A375 (cell line): ENCODE measurements at places on chromosomes 3 and 15. TPM values are rescaled to one million over a fixed set of nuclear protein-coding genes. Genes with fewer than 3 reads are reported as not detected.

The NPAP1 gene
- under 0.01 TPM in 1 of 2 replicates, not detected in the other for total RNA-seq

The TEX55 gene
- total RNA-seq, result not detected in 2 replicates

The HHATL gene
- total RNA-seq, result not detected in 2 replicates

The GOLGA8R gene
- total RNA-seq, result 0.19 TPM in 1 of 2 replicates, not detected in the other

The ANKRD34C gene
- not detected in 2 replicates for total RNA-seq

The CCNB2 gene
- 58.1 and 61.1 TPM in 2 replicates for total RNA-seq

The SI gene
- not detected in 2 replicates for total RNA-seq

The TTLL13 gene
- 0.19 TPM in 1 of 2 replicates, not detected in the other for total RNA-seq

The FILIP1L gene
- not detected in 2 replicates for total RNA-seq

The SERPINI2 gene
- not detected in 2 replicates for total RNA-seq

The GRIP2 gene
- 0.05 and 3.7 TPM in 2 replicates for total RNA-seq

The RBM5 gene
- total RNA-seq, result 144 and 173 TPM in 2 replicates

The RBP2 gene
- not detected in 2 replicates for total RNA-seq

The DISP2 gene
- 0.15 and 1.0 TPM in 2 replicates for total RNA-seq

The MLH1 gene
- 81.3 and 99.4 TPM in 2 replicates for total RNA-seq

The BBX gene
- total RNA-seq, result 51.8 and 60.4 TPM in 2 replicates

The SPINK8 gene
- total RNA-seq, result not detected in 2 replicates

The RAD18 gene
- total RNA-seq, result 21.8 and 22.1 TPM in 2 replicates

The CRABP1 gene
- total RNA-seq, result not detected in 2 replicates

The TIMP4 gene
- total RNA-seq, result not detected in 2 replicates

The AP3B2 gene
- total RNA-seq, result 2.5 and 3.0 TPM in 2 replicates

The SNRPA1 gene
- 77.6 and 86.4 TPM in 2 replicates for total RNA-seq

The NR2E3 gene
- total RNA-seq, result 0.19 and 0.38 TPM in 2 replicates

The FBXO40 gene
- not detected in 2 replicates for total RNA-seq

The CERS3 gene
- total RNA-seq, result not detected in 2 replicates
